ENCODE measurements at places on chromosomes 5 and 9. TPM values are rescaled to one million over a fixed set of nuclear protein-coding genes. Genes with fewer than 3 reads are reported as not detected.

- no peak for DNase-seq
Measured at GRCh38 chr9:106932178-106932577, 69.2 kb downstream of the ZNF462 start.

- no peak for DNase-seq
Measured at GRCh38 chr9:124855944-124856765, 2.9 kb downstream of the WDR38 start.

DNA sequence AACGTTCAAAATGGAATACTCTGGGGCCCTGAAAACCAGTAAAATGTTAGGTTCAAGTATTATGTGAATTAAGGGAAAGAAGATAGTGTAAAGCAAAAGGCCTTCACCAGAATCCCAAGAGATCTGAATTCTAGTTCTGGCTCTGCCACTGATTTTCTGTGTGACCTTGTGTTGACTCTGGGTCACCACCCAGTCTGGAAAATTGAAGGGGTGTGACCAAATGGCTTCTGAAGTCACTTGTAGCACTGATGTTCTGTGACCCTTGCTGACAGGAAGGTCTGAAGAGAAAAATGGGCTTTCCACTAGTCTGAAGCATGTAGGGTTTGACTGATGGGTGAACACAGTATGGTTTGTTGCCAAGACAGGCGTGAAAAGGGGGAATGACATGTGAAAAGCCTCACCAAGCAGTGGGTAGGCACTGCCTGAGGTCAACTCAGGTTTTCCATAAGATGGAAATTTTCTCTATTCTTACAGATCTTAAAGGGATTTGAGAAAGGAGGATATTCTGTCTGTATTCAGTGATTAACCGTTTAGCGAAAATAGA is 33.1 kb downstream of the ANP32B start:
- DNase-seq = no peak

GRCh38 chr5:1474866-1475543 is 29.8 kb upstream of the SLC6A3 start:
- DNase-seq = no peak

- no peak for DNase-seq
Measured at GRCh38 chr5:59268756-59269415, 624.6 kb downstream of the PDE4D start.

DNA sequence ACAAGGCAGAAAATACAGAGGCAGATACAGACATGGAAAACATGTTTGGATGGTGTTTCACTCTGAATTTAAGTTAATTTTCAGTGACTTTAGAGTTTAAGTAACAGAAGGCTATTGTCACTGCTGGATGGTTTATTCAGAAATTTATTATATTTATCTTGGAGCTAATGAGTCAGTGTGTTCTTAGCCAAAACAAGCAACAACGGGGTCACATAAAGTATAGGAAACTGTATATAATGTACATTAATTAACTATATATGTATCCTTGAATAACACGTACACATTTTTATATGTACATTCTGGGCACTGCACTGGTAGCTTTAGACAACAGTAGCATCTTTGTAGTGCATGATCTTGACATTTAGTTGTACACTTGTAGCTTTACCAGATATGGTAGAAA is 30.7 kb downstream of the CYLC2 start:
- no peak for DNase-seq

DNA sequence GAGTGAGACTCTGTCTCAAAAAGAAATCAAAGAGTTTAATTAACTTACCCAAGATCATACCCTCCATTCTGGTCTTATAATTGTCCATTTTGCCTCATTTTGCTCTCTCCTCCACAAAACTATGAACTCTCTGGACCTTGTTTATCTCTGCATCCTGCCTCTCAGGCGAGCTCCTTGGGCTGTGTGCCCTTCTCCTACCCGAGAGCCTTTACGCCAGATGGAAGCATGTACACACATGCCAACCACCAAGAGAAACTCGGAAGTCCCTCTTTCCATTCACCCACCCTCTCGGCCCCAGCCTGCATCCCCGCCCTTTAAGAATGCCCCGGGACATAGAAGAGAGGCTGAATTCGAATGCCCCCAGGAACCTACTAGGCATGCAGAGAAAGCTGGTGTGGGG is 25.9 kb downstream of the CPLX2 start:
- no peak for DNase-seq

- DNase-seq = peak; percentile 36
Measured at GRCh38 chr5:180154821-180155364, 54.1 kb downstream of the RASGEF1C start.

The TMEM252 gene
- total RNA-seq = not detected

GRCh38 chr5:128772356-128772755 is 192.9 kb upstream of the SLC27A6 start:
- DNase-seq = no peak

DNA sequence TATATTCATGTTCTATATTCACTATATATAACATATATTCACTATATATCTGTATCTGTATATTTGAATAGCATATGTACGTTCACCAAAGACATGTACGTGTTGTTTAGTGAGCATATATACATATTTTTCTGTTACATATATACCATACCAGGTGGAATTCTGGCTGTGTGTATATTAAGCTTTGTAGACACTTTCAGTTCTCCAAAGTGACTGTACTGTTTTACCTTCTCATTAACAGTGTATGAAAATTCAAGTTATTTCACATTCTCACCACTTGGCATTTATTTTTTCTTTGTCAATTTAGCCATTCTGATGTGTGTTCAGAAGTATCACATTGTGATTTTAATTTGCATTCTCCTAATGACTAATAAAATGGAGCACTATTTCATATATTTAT is 52.2 kb downstream of the DROSHA start:
- no peak for DNase-seq

DNA sequence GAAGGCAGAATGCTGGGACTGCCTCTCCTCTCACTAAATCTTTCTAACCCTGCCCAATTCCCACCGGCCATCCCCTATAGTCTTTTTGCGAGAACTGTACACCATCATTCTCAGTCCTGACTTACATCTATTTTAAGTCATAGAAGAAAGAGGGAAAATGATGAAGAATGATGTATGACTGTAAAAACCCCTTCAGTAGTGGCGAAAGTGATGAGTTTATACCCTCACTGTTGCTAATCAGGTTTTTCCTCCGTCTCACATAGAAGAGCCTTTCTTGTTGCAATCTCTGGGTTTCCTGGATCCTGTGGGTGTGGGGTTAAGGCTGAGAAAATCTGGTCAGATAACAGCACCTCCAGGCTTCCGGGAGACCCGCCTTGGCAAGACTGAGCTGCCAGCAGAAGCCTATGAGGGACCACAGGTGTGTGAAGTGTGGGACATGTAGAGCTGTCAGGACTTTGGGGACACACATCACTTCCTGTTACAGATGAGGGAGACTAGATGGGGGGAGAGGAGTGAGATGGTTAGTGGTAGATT is 147.1 kb upstream of the SLC12A2 start:
- DNase-seq = no peak

GRCh38 chr5:141866096-141866495 is 12.1 kb downstream of the PCDH1 start:
- DNase-seq = peak; percentile 42

GRCh38 chr9:14985419-14985818 is 75.2 kb upstream of the FREM1 start:
- DNase-seq = no peak

GRCh38 chr5:54480296-54480695 is 24.8 kb downstream of the HSPB3 start:
- no peak for DNase-seq

The ZNG1F gene
- 2.8 TPM for total RNA-seq

DNA sequence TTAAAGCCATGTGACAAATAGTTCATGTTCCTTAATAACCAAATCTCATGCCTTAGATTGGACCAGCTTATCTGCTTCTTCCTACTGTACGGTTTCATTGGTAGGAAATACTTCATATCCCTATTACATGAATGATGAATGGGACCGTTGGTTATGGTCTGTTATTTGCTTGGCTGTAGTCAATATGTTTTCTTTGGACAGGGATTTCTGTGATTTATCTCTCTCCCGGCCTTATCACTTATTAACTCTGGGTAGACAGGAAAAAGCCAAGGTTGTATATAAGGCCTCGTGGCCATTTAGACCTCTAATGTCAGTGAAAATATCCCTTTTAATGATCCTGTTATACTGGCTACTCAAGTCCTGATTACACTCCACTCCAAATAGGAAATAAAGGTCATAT is 330.6 kb downstream of the EBF1 start:
- DNase-seq = no peak

DNA sequence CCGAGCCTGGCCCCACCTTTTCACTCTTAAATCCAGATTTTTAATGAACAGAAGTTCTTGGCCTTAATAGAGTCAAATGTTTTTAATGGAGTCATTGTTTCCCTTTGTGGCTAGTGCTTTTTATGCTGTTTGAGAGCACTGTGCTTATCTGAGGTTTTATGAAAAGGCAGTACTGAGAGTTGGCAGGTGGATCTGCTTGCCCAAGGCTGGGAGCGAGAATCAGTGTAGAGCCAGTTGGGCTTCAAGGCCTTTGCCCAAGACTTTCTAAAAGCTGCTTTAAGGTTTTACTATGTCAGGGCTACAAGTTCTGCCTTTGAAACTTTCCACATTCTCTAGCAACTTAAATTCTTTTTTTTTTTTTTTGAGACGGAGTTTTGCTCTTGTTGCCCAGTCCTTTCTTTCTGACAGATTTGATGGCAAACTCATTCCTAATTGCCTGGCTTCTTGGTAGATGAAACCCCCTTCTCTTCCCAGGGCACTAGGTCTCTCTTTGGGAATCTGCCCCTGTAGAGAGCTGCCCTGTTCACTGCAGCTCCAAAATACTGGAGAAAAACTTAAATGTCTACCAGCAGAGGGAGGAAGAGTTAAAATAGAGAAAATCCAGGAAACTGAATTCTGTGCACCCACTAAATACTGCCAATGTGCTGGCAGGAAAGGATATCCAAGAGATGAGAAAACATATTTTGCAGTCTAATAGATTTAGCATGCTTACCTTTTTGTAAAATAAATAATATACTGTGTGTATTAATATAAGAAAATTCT is 36.9 kb upstream of the CDK20 start:
- DNase-seq = no peak

- DNase-seq = peak; percentile 28
Measured at GRCh38 chr9:91001146-91001611, 199.6 kb downstream of the SYK start.

The SPATA9 gene
- total RNA-seq = 1.4 TPM

The CCNJL gene
- total RNA-seq = 12.9 TPM

DNA sequence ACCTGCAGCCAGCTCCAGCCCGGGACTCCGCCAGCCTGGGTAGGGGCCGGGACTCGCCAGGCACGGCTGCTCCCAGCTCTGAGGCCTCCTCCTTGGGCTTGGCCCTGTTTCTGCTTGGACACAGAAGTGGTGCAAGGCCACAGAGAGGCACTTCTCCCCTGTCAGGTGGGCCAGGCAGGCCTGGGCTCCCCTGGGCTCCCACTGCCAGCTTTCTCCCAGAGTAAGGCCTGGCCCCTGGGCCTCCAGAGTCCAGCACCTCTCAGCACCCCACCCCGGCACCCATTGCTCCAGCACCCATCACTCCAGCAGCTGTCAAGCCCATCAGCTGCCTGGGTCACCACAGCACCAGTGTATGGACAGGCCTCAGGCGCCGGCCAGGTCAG is 71.1 kb upstream of the LRRTM2 start:
- peak; percentile 42 for DNase-seq

The IL13 gene
- not detected for total RNA-seq

DNA sequence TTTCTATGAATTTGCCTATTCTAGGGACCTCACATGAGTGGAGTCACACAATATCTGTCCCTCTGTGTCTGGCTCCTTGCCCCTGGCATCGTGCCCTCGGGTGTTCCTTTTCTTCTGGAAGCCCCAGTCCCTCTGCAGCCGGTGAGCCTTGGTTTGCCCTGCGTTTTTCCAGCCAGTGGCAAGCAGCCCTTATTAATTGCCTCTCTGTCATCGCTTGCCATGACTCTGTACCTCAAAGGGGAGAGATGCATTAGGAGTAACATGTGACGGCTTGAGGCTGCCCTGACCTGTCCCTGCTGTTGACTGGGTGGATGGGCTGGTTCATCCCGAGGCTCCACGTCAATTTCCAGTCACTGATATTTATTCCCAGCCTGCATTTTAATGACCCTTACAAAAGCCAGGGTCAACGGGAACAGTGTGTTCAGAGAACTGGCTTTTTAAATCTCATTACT is 87.3 kb downstream of the CFAP90 start:
- no peak for DNase-seq

DNA sequence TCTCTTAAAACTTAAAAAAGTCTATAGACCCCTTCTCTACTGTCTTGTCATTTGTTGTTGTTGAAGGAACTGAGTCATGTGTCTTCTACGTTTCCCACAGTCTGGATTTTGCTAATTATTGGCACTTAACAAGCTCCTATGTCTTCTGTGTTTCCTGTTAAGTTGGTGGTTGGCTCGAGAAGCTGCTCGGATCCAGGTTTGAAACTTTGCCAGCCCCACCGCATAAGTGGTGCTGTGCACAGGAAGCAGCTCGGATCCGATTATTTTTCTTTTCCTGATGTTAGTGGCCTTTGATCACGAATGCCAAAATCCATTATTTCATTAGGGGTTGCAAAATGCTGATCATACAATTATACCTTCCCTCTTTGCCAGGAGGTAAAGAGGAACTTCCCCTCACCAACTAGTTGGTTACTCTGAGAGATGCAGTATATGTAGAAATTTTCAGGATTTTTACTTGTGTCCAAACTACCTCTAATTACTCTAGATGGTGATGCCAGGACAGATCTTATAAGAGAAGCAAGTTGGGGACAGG is 186.5 kb downstream of the NSG2 start:
- no peak for DNase-seq

The WHRN gene
- total RNA-seq = 0.50 TPM

The PCDHGA8 gene
- 0.32 TPM for total RNA-seq

The LRRC14B gene
- not detected for total RNA-seq

DNA sequence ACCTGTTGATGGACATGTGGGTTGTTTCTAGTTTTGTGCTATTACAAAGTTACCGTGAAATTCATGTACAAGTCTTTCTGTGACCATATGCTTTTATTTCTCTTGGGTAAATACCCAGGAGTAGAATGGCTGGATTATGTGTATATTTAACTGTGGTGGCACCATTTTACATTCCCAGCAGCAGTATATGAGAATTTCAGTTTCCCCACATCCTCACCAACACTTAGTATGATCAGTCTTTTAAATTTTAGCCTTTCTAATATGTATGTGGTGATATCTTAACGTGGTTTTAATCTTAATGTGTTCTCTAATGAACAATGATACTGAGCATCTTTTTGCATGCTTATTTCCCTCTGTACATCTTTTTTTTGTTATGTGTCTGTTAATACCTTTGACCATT is 36.6 kb downstream of the GALNT10 start:
- no peak for DNase-seq
